Diencephalon (tissue), 1 donor: ENCODE measurements at places on chromosomes 4 and X. TPM values are rescaled to one million over a fixed set of nuclear protein-coding genes. Genes with fewer than 3 reads are reported as not detected.

ADH1C gene
- total RNA-seq: not detected

SORBS2 gene
- 62.7 TPM for total RNA-seq

PITX2 gene
- total RNA-seq: 11.8 TPM

PAGE2B gene
- not detected for total RNA-seq
